Hematopoietic multipotent progenitor cell treated with erythropoietin and hydrocortisone succinate and interleukin-3 and kit ligand, for 6 days (in vitro differentiated cells): ENCODE measurements at places on chromosomes 4 and X.

DNA sequence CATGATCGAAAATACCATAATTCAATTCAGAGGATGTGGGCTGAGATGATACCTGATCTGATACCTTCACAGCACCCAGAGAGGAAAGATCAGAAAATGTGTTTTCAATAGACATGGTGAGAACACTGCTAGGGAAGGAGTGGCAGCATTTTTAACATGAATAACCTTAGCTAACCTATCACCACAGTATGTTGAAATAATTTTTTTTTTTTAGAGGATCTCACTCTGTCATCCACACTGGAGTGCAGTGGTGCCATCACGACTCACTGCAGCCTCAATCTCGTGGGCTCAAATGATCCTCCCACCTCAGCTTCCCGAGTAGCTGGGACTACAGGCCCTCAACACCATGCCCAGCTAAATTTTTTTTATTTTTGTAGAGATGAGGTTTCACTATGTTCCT, 90.5 kb upstream of the RAPGEF2 start:
- no peak for DNase-seq

DNA sequence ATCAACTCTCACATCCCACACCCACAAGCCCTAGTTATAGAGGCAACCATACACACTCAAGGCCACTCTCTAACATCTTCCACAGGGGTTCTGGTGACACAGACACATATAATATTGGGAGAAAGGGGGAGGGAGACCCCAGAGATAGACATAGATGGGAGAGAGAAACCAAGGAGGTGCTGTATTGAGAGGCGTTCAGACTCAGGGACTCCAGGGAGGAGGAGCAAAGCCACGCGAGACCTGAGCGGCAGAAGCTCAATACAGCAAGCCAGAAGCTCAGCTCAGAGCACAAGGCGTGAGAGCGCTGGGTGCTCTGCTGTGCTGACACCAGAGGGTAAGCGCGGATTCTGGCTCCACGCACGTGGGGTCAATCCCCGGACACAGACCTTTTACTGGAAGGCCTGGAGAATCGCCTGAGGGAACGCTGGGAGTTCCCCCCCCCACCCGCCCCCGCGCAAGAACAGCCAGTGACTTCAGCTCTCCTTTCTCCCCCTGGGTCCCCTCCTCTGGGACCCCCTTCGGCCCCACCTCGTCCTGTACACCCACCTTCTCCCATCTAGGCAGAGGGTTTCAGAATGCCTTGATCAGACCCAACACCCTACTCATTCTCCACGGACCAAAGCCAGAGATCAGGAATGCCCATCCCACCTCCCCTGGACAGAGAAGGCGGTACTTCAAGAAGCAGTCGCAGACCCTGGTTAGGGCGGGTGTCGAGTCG, 8.7 kb downstream of the MSX1 start:
- DNase-seq: no peak

- no peak for DNase-seq
These were observed 728.6 kb downstream of the TRIML1 start for GRCh38 chr4:188867796-188868195.

DNA sequence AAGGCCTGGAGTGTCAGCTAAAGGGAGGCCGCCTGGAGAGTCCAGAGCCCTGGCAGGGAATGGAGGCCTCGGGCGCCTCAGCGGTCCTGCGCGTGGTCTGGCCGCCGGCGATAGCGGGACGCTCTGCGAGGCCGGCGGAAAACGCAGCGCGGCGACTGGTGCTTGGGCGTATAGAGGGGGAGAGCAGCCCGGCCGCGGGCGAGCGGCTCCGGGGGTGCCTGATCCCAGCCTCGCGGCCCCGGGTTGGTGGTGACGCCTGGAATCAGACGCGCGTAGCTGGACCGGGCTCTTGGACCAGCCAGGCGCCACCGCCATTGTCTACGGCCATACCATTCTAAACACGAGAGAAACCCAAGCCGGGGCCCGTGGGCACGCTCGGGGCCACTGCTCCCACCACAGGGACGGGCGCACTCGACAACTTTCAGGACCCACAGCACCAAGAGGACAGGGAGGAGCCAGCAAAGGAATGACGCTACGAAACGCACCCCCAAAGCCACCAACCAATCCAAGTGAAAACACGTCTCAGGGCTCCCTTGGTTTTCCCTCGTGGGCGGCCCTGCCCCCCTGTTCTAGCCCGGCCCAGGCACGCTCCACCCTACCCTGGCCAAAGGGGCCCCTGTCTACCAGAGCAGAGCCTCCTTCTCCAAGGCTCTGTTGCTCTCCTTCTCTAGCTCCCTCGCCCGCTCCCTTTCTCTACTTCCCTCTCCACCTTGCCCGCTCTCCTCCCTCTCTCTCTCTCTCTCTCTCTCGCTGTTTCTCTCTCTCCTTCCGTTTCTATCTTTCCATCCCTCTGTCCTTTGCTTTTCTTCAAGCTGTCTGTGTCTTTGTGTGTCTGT, 7.8 kb downstream of the FRG2 start:
- DNase-seq: no peak

DNA sequence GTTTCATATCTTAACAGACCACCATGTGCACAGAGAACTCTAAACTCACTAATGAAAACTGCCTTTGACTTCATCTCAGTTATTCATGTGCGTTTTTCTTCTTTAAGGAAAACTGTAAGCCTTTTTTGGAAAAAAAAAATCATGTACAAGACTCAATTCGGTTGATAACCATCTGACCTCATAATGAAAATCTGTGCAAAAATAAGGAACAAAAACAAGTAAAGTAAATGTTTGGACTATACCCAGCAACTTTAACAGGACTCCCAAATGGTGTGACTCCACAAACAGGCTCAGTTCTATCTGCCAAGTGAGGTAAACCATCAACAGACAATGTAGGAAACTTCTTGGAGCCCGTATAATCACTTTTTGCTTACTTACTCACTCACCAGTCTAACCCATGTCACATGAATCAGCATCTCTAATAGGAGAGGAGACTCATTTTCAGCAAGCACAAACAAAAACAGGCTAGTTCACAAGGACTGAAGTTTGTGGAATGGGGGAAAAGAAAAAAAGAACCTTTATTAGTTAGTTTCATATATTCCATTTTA, 9.3 kb downstream of the APOO start:
- DNase-seq: no peak

- DNase-seq: no peak
These were observed 115.1 kb downstream of the AFF2 start for GRCh38 chrX:148615491-148615890.

DNA sequence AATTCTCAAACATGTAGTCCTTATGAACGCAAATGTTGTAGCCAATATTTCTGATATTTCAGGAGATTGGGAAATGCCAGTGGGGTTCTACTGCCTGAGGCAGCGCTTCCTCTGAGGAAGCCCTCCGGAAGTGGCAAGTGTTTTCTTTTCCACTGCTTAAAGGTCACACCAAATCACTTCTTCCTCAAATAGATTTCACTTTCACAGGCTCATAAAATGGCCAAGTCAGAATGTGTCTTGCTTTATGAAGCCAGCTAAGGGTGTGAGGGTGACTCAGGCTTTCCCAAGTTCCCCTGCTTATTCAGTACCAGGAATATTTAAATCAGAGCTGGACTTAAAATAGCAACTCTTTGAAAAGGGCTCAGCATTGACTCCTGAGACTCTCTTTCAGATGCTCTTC, 514.2 kb upstream of the DIPK2B start:
- no peak for DNase-seq

GRCh38 chr4:20687864-20688263, 12.4 kb upstream of the PACRGL start:
- no peak for DNase-seq

GRCh38 chr4:158760866-158761265, 8.0 kb upstream of the FNIP2 start:
- no peak for DNase-seq

- DNase-seq: no peak
These were observed 466.8 kb upstream of the FAM241A start for GRCh38 chr4:111678479-111678878.

- DNase-seq: no peak
These were observed 2.7 kb downstream of the LEF1 start for GRCh38 chr4:108166038-108166437.

GRCh38 chr4:183840311-183840710, 64.8 kb upstream of the STOX2 start:
- peak; percentile 92 for DNase-seq

DNA sequence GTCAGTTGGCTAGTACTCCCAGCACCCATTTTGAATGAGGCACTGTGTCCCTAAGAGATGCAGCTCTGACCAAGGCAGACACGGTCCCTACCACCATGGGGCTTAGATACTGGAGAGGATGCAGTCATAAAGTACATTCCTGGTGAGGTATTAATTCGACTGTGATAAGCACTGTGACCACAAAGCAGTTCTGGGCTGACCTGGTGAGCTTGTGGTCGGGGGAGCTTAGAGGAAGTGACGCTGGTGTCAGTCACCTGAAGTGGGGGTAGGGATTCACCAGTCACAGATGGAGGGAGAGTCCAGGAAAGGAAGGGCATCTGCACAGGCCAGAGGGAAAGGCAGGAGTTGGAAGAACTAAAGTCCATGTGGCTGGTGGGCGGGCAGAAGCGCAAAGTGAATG, 15.8 kb upstream of the CLTRN start:
- peak; percentile 32 for DNase-seq

DNA sequence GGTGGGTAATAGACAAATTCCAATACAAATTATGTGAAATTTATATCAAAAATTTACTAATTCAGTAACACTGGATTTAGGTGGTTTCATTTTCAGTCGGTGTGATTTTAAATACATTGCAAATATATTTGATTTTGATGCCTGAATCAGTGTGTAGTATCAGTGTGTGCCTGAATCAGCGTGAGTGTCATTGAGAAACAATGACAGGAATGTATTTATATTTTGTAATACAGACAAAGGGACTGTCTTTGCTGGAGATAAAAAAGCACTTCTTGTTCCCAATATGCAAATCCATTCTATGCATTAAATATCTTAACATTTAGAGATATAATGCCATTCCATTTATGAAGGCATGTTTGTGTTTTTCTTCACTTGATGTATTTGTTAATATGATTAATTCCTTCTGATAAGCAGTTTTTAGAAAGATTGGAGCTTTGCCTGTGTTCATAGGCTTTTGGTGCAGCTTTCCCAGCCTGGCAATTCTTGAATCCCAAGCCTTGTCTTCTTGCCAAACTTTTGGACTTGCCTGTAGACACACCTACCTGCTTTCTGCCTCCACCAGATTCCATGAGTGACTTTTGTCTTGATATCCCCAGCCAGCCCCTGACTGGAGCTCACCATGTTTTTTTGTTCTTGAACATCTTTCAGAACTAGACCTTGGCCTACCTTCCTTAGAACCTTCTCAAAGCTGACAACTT, 243.8 kb downstream of the ADGRL3 start:
- DNase-seq: no peak

- DNase-seq: no peak
These were observed 652.2 kb upstream of the DIPK2B start for GRCh38 chrX:45852884-45853283.

- DNase-seq: peak; percentile 79
These were observed 31.2 kb downstream of the CCNI start for GRCh38 chr4:77044461-77045150.

GRCh38 chrX:8042304-8042703, 115.1 kb upstream of the PNPLA4 start:
- no peak for DNase-seq

GRCh38 chrX:39645178-39645895, 452.4 kb downstream of the BCOR start:
- no peak for DNase-seq

DNA sequence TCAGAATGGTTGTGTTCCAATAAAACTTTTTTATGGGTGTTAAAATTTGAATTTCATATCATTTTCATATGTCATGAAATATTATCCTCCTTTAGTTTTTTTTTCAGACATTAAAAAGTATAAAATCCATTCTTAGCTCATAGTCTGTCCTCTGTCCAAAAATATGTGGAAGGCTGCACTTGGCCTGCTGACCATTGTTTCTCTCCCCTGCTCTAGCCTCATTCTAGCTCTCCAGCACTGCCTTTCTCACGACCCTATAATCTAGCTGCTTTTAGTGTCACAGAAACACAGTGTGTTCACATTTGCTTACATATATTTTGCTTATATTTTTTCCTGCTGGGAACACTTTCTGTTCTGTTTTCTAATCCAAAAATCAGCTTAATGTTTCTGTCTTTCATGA, 165.0 kb upstream of the ANK2 start:
- DNase-seq: no peak

DNA sequence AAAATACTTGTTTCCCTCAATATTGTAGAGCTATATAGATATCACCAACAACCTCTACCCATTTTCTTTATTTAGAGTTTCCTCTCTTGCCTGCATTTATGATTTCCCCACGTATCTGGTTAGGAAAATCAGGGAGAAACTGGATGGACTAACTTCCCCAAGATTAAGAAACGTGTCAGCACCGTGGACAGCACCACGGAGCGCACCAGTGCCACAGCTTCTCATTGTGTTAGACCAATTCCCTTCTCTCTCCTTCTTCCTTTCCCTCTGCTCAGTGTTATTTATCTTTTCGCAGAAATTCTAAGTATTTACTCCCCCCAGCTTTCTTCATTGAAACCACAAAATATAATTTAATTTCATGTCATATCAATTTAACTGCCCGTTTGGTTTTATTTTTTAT, 568.6 kb upstream of the BOD1L1 start:
- DNase-seq: peak; percentile 62

DNA sequence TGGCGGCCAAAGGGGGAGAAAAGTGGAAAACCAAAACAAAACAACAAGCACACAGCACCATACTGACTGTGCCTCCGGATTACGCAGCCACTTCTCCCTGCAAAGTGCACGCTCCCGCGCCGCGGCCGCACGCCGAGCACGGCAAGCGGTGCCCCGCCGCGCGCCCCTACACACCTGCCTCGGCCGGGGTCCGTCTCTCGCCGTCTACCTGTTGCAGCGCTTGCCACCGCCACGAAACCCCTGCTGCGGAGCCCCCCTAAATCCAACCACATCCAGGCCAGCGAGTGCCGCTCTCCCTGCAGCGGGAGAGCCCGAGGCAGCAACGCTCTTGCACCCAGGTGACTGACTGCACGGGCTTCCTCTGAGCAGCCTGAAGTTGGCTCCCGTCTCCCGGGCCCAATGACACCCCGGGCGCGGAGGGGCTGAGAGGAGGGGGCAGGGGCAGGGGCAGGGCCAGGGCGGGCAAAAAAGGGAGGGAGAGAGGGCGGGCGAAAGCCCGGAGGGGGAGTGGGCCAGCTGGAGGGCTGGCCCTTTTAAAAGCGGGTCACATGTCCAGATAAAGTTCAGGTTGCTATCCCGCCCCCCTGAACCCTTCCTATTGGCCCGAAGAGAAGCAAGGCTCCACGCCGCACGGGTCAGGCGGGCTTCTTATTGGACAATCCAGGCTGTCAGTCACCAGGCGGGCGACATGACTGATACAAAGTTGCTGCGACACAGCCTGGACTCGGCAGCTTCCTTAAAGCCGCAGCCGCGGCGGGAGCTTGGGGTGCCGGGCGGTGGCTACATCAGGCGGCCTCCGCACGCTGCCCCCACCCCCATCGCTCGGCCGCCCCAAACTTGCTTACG, at the start of gene NR3C2:
Gene NR3C2, minus strand, starts transcription at position 429 of the 846 bp plus-strand sequence.
- peak; percentile 98 for DNase-seq
